ENCODE measurements at places on chromosomes 13 and 19. TPM values are rescaled to one million over a fixed set of nuclear protein-coding genes. Genes with fewer than 3 reads are reported as not detected.

ZNF560 gene
- not detected for total RNA-seq

PRTN3 gene
- total RNA-seq = not detected

OR1M1 gene
- not detected for total RNA-seq

ACTMAP gene
- 8.7 TPM for total RNA-seq

EFNA2 gene
- total RNA-seq = not detected

EFNB2 gene
- 32.8 TPM for total RNA-seq

GRIN3B gene
- total RNA-seq = 0.44 TPM

HSD17B14 gene
- 5.2 TPM for total RNA-seq

C13orf42 gene
- total RNA-seq = not detected

GJB2 gene
- 5.0 TPM for total RNA-seq

TUBGCP3 gene
- total RNA-seq = 33.2 TPM

COG6 gene
- 31.3 TPM for total RNA-seq

TTC9B gene
- not detected for total RNA-seq

ZNF83 gene
- 90.4 TPM for total RNA-seq

OR7D2 gene
- not detected for total RNA-seq

Measured in kidney (tissue), 22 donors.